HT-29 (cell line): ENCODE measurements at places on chromosomes 6 and 20.
A peak's percentile ranks its signal among the peaks of the same experiment; 100 is the strongest.

DNA sequence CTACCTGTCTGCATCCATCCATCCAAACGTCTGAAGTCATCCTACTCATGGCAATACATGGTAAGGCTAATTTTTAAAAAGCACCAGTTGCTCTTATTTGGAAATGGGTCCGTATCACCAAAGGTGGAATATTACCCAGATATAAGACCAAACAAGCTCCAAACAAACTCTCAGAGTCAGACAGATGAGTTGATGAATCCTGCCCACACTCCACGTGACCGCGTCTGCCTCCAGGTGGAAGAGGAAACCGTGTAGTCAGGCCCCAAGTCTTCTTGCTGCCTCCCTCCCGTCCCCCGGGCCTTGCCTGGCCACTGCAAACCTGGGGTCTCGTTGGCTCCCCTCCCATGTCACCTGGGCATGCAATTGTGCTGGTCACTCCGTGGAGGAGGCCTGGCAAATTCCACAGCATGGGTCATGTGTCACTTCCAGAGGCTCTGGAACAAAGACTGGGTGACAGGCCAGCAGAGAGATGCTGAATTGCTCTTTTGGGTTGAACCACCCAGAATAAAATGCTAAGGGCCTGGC is 31.8 kb downstream of the CTCFL start:
- DNase-seq = no peak

GRCh38 chr6:87155842-87156815 is 764 bp downstream of the ZNF292 start:
- DNase-seq = peak; percentile 48

- DNase-seq = no peak
Observed at GRCh38 chr6:34517461-34517881, 38.7 kb downstream of the SPDEF start.

GRCh38 chr6:161921602-161922395 is 647.9 kb upstream of the AGPAT4 start:
- DNase-seq = no peak

GRCh38 chr6:29953001-29953441 is 10.7 kb downstream of the HLA-A start:
- DNase-seq = peak; percentile 33

GRCh38 chr6:73409395-73409794 is 14.8 kb downstream of the DDX43 start:
- no peak for DNase-seq

DNA sequence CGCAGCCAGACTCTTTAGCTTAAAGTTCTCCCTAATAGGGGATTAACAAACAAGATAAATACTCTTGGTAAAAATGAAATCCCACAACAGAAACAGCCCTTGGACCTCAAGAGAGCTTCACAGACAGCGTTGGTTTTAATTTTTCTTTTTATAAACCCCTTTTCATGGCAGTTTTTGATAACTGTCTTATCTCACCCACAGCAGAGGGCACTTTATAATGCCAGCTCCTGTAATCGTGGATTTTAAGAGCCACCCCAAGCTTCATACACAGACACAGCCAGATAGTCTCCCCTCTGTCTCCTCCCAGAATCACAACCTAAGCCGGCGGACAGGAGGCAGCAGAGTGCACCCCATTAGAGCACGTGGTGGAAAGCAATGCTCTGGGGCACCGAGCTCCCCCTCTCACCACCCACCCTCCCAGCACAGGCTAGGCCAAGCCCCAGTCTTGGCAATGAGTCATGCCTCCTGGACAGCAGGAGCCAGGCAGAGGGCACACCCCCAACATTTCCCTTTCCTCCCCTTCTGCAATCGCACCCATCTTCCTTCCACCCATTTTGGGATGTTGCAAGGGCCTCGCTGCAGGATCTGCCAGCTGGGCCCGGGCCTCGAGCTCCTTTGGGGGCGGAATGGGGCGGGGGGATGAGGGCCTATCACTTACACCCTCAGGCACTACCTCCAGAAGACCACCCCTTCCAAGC is 2.4 kb downstream of the JAG1 start:
- peak; percentile 92 for DNase-seq

GRCh38 chr6:1890071-1890470 is 280.4 kb downstream of the FOXC1 start:
- DNase-seq = no peak

- DNase-seq = no peak
Observed at GRCh38 chr6:32794510-32794909, 22.3 kb downstream of the HLA-DOB start.

- DNase-seq = no peak
Observed at GRCh38 chr6:108235127-108235526, 25.7 kb downstream of the SNX3 start.

DNA sequence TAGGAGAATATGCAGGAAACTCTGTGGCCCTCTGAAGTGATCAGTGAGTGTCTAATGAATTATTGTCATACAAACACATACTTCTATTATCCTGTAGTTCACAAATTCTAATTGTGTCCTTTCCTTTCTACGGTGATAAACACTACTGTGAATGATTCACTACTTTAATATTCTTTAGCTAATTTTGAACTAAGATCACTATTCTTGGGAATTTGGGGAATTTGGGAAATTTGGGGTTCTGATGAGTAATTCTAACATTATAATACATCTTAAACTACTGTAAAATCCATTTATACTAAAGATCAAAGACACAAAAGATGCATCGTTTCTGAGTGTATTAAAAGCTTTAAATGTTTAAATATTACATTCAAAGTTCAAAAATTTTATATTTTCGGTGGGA is 1287.2 kb upstream of the CITED2 start:
- DNase-seq = no peak

DNA sequence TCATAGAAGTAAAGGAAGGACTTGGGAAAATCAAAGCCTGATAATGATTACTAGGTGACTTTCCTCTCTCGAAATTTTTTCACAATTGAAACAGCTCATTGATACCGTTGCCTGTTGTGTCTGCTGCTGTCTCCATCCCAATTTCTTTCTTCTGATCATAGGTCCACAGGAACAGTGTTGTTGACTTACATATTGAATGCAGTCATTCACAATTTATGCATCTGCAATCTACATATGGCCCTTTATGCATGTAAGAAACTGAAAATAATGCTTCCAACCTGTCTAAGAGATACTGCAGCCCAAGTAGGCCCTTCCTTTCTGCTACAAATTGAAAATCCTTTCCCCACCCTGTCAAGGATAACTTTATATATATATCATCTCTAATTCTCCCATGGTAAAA is 381.3 kb downstream of the PKHD1 start:
- DNase-seq = no peak

DNA sequence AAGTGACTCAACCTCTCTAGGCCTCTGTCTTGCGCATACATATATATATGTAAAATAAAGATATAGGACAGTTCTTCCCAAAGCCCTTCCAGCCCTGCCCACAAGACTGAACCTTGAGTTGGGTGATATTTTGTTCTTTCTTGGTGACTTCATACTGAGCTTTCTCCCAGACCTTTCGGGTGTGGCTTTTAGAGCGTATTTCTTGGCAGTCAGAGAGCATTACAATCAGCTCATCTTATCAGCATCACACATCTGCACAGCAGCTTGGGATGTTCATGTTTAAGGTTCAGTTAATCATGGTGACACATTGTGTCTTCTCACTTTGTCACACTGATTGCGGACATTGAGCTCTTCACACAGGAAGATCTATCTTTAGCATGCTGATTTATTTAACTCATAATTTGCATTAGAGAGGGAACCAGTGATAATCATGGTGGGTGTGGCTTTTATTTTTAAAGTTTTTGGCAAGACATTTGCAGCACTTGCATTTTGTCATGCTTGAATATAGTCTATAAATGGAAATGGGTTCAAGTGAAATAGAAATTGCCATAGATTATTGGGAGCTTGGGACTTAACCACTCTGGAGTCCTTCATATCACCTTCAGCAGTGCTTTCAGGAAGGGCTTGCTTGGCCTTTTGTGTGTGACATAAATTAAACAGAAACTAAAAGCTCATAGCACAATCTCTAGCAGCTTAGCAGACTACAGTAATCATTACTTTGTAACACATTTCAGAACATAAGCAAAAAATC is 8.3 kb downstream of the KIF3B start:
- DNase-seq = no peak

DNA sequence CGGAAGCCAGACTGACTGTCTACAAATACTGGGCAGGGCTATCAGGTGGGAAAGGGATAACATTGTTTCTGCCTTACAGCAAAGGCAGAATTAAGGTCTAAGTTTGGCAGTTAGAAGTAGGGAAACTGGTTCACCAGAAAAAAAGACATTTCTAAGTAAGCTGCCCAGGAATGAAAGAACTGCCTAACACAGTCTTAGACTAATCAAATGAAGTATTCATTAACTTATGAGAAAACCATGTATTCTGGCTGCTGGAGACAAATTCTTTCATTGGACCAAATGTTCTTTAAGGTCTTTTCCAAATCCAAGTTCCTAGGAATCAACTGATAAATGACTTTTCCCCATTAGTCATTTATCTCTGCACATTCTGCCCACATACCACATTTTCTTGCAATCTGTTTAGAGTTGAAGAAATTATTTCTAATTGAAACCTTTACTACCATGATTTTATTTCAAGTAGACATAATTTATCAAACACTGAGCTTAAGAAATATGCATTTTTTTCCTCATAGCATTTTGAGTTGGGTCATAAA is 120.3 kb upstream of the OGFRL1 start:
- no peak for DNase-seq

- DNase-seq = no peak
Observed at GRCh38 chr20:60953321-60953720, 298.7 kb upstream of the CDH4 start.

DNA sequence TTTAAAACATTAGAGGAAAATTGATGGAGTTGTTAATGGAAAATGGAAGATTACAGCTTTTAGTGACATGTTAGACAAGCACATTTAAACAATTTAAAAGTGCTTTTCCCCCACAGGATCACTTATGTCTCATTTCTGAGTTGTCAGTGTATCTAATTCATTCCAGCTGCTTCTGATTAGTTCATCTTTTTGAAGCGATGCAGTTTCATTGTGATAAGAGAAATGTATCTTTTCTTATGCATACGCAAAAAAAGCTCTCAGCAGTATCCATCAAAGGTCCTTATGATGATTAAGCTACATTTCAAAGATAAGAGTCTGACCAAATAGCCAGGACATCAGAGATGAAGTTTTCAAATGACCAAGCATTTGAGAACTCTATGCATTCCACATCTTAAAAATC is 572.6 kb upstream of the SYNCRIP start:
- no peak for DNase-seq

DNA sequence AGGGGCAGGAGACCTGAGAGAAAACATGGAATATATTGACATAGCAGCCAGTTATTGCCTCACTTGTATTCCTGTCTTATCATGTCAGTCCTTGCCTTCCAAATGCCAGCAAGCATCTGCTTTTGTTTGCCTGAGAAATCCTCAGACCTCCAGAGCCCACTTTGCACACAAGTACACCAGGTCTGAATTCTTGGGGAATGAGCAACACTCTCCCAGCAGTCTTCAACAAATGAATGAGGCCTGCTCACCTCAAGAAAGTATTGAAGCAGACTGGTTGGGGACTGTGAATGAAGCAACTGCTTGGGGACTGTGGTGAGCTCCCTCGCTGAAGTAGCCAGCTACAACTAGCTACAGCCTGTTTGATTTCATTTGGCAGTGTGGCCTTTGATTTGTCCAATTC is 172.8 kb upstream of the SPTLC3 start:
- no peak for DNase-seq

DNA sequence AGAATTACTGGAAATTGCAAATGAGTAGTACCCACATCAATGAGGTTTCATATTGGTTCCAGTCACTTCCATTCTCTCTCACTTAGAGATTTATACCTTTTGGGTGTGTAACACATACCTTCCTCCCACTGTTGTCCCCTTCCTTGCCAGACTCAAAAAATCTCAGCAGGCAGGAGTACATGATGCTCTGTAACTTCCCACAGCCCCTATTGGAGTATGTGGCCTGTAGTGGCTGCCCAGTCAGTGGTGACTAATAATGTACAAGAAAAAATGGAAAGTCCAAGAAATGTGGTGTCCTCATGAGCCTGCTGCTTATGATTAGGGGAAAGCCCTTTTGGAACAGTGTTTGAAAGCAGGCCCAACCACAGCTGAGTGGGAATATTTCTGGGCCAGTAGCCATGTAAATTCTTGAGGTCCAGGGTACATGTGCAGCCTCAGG is 312.0 kb downstream of the ZFAND3 start:
- DNase-seq = no peak

GRCh38 chr20:10271494-10272219 is 53.0 kb downstream of the SNAP25 start:
- DNase-seq = no peak

DNA sequence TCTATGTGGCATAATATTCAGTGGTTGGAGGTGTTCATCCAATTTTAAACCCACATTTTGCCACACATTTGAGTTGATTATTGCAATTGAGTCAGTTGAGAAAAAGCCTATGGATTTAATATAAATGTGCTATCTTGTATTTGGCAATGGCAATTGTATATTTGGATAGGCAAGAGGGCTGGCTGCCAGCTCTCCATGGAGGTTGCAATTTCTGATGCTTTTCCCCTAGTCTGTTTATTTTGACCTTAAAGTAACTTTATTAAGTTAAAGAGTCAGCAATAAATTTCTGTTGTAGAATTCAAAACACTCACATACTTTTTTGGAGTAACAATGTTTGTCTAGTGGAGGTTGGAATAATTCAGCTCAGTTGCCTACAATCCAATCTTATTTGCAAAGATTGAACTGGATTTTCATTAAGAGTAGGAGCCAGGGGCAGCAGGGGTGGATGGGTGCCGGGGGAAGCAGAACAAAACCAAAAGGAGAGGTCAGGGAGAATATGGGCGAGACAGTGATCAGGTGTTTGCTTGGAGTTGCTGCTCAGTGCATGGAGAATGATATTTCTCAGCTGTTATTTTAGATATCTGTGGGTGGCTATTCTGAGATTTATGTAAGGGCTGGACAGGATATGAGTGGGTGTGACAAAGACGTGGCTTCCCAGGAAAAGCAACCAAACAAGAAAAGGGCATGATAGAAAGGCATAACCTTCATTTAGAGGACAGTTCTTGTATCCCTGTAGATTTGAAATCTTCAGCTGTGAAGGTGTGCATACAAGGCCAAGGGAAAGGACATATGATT is 163.0 kb downstream of the HDGFL1 start:
- no peak for DNase-seq

- DNase-seq = no peak
Observed at GRCh38 chr20:58102744-58103516, 125.5 kb downstream of the ANKRD60 start.

GRCh38 chr20:61940491-61940890 is 125.2 kb downstream of the TAF4 start:
- no peak for DNase-seq

DNA sequence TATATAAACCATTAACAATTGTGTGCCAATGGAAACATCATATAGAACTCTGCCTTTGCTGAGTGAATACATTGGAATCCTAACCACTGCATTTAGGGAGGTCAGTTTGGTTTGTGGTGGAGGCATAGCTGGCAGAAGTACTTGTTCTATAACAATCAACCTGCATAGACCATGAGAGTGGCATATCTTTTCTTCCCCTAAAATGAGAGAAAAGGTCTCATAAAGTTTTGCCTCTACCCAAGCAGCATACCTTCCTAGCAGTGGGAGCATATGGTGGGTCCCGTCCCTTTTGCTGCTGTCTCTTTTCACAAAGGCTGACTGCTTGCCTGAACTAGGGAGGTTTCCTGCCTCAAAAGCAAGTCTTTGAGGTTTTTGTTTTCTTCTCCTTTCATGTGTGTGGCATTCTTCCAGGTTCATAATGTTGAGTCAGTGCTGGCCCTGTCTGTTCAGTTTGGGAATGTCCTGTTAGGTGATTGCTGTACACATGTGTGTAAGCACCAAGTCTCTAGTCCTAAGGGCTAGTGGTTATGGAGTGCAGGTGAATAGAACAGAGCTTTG is 61.2 kb upstream of the SUPT3H start:
- DNase-seq = no peak
